ENCODE measurements at places on chromosomes 11 and 22.
A peak's percentile ranks its signal among the peaks of the same experiment; 100 is the strongest.

DNA sequence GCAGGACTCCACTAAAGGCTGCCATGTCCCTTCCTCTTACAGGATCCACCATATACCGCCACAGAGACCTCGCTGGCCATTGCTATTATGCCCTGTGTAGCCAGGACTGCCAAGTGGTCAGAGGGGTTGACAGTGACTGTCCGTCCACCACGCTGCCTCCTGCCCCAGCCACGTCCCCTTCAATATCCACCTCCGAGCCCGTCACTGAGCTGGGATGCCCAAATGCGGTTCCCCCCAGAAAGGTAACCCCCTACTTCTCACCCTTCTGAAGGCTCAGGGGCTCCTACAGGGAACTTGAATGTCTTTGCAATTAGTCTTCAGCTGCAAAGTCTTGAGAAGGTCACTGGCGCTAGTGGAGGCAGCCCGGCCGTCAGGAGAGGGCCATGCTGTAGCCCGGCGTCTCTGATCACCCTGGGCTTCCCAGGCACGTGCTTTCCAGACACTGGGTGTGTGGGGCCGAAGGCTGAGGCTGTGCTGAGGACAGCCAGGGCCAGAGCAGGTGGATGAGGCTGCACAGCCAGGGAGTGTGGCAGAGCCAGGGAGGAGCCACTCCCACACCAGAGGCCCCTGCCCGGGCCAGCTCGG lies 30.0 kb upstream of the MUC5B start:
- DNase-seq = no peak

DNA sequence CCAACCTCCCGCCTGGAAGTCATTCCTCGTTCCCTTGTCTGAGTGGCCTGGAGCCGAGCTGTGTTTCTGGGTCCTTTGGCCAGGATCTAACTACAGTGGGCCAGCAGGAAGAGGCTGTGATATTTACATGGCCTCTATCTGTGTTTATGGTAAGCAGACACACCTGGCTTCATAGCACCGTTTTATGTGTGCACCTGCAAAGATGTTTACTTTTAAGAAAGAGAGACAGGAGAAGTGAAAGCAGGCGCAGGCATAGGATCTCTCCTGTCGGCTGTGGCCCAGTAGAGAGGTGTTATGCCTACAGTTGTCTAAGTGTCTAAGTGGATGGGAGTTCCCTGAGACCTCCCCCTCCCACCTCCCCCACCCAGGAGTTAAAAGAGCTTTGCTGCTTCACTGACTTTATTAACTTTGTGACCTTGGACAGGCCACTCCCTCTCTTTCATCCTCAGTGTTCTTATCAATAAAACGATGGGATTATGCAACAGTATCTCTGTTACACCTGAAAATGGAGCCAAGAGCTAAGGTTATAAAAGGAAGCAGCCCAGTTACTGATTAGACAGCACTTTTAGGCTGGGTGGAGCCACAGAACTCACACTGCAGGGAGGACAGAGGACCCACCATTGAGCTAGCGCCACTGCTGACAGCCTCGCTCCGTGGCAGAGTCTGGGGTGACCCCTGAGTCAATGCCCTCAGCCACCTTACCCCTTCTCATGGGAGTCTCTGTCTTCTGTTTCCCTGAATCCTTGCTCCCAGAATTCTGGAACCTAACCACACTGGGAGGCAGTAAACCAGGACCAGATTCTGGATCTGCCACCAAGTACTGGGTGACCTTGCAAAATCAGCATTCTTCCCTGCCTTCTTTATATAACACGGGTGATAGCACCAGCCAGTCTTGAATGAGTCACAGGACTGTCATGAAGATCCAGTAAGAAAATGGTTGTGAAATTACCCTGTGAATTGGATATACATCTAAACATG lies 22.0 kb downstream of the ST14 start:
- no peak for DNase-seq

GRCh38 chr11:132137289-132137980 lies 767.0 kb downstream of the NTM start:
- no peak for DNase-seq

- no peak for DNase-seq
Observed at GRCh38 chr11:7480113-7480512, 5.2 kb upstream of the OLFML1 start.

DNA sequence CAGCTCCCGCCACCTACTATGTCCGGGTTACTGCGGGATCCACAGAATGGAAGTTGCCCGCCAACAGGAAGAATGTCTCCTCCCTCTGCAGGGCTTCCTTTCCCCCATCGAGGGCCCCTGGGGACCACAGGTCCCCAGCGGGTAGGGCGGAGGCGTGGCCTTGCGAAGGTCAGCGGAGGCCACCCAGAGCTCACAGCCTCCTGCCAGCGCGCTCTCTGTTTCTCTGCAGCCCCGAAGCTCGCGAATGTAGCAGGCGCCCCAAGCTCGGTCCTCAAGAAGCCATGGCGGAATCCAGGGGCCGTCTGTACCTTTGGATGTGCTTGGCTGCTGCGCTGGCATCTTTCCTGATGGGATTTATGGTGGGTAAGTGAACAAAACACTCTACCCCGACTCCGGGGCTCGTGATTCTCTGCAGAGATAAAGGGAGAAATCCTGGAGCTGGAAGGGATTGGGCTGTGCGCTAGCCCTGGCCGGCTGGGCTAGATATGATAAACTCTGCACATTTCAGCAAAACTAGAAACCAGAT lies at the start of gene NAALAD2:
Gene NAALAD2, plus strand, starts transcription at position 186 of the 526 bp plus-strand sequence. Its CDS starts 96 bp downstream, at position 282.
- no peak for DNase-seq

DNA sequence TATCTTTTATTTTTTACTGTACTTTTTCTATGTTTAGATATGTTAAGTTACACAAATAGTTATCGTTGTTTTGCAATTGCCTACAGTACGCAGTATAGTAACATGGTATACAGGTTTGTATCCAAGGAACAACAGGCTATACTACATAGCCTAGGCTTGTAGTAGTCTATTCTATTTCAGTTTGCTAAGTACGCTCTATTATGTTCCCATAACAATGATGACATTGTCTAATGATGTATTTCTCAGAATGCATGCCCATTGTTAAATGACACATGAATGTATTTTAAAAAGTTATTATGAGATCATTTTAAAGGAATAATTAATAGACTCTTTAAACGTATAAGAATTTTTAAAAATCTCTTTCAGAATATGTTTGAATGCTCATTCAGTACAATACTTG lies 696.7 kb upstream of the CCDC90B start:
- no peak for DNase-seq

- DNase-seq = peak; percentile 43
Observed at GRCh38 chr11:130651066-130651855, 202.8 kb downstream of the ADAMTS15 start.

DNA sequence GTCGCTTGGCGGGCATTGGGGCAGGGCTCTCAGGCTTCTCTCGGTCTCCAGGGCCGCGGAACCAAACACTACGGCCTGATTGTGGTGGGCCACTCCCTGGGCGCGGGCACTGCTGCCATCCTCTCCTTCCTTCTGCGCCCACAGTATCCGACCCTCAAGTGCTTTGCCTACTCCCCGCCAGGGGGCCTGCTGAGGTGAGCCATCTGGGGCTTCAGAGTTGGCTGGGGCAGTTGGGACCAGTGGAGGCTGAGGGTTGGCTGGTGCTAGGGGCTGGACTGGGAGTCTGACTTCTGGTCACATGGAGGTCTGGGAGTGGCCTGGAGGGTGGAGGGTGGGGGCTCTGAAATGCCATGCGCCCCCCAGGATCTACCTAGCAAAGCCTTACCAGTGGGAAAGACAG lies 15.3 kb upstream of the MYRF start:
- no peak for DNase-seq

DNA sequence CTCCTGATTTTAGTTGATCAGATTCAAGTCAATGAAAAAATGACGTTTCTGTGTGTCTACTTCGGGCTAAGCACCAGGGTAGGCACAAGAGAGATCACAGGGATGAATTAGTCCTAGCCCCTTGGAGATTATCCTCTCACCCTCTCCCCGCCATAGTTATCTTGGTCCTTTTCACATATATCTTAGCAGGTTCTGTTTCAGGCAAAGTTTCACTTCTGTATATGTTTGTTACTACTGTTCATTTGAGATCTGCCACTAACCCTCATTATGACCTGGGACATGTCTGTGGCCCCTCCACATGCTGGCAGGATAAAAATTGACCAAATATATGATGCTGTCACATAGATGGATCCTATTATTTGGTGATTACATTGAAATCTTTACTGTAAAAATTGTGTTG lies 186.1 kb downstream of the AASDHPPT start:
- DNase-seq = no peak

- DNase-seq = no peak
Observed at GRCh38 chr11:74720596-74721478, 10.4 kb downstream of the CHRDL2 start.

- DNase-seq = peak; percentile 10
Observed at GRCh38 chr11:6022956-6023355, 7.6 kb downstream of the OR56A1 start.

DNA sequence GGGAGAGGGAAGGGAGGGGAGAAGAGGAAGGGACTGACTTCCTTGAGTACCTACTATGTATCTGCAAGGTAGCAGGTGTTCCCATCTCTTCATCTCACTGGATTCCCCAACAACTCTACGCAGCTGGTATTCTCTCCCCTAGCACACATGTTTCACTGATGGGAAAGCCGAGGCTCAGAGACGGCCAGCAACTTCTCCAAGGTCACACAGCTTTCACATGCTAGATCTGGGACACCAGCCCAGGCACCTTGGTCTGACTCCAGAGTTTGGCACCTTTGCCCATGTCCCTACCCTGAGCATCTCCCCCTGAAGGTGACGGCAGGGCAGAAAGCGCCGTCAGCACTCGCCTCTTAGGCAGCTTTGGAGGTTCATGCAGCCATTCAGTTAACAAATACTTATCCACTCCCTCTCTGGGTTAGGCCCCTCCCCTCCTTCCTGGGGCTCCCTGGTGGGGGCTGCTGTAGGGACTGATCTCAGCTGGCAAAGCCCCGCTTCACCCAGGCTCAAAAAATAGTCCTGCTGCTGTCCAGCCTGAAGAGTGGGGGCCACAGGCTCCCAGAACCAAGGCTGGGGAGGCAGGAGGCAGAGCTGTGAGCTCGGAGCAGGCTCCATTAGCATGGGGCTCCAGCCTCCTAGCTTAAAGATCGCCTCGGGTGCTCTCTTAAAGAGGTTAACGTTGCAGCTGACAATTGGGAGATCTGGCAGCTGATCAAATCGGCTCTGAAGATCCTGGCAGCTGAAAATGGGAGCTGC lies 79.4 kb downstream of the IGLL1 start:
- no peak for DNase-seq

DNA sequence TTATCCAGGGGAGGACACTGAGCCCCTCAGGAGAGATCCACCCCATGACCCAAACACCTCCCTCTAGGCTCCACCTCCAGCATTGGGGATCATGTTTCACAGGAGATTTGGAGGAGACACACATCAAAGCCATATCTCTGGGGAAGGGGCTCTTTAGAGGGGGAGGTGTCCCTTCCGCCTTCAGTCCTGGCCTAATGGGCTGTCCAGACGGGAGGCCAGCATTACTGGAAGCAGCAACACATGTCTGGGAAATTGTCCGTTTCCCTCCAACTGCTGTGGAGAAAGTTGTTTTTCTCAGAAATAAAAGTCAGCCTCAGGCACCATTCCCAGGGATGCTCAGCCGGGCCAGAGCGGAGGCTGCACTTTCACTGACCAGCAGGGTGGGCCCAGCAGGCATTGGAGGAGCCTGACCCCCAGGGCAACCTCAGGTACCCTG lies 9.5 kb downstream of the CACNA1I start:
- no peak for DNase-seq

DNA sequence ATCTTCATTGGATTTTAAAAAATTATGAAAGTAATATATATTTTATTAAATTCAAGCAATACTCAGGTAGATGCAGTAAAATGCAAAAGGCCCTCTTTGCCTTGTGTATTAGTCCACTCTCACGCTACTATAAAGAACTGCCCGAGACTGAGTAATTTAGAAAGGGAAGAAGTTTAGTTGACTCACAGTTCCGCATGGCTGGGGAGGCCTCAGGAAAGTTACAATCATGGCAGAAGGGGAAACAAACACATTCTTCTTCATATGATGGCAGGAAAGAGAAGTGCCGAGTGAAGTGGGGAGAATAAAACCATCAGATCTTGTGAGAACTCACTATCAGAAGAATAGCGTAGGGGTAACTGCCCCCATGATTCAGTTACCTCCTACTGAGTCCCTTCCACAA lies 130.8 kb downstream of the HIPK3 start:
- no peak for DNase-seq

- no peak for DNase-seq
Observed at GRCh38 chr11:58632510-58632909, 10.0 kb downstream of the CNTF start.

DNA sequence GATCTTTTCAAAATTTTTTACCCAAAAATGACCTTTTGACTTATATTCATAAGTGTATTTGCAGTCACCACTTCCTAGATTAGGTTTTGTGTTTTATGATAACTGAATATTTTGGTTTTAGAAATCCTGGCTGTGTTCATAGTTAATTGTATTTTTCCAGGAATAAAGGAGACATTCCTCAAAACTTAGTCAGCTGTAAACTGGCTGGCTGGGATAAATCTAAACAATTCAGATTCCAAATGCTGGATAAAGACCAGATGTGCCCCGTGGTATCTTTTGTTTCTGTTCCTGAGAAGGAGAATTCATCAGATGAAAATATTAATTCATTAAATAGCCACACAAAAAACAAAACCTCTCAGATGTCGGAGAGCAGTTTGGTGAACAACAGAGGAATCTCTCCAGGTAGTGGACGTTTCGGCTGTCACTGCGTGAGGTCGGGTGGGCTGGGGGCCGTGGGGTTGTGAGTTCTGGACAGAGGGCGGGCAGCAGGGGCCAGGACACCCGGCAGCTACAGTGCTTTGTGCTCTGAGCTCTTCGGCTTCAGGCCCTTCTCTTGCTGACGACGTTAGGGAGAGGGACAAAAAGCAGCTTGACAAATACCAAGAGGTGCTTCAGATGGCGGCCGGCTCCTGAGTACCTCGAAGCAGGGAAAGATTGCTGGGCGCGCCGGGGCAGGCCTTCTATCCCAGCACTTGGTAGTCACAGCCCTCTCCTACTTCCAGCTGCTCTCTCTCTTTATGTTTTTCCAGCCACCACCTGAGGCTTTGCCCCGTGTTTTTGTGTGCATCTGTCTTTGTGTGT lies 24.6 kb downstream of the MOV10L1 start:
- DNase-seq = no peak

GRCh38 chr11:113161711-113162591 lies 152.4 kb upstream of the TTC12 start:
- DNase-seq = no peak

DNA sequence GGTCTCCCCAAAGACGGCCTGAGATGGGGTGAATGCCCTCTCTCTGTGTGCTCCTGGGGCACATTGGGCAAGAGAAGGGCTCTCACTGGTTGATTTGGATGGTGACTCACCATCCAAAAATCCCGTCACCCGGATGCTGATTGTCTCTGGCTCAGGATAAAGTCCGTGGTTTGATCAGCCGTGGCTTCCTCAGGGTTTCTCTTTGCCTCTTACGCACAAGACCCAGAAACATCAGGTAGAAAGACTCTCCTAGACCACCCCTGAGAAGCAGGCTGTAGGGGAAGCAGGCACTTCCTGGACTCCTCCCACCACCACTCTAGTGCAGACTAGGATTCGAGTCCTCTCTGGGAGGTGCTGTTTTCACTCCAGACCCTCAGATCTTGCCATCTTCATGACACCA lies 176.1 kb upstream of the NCAM1 start:
- DNase-seq = no peak

GRCh38 chr11:1532014-1532586 lies 40.0 kb downstream of the DUSP8 start:
- peak; percentile 92 for DNase-seq

- no peak for DNase-seq
Observed at GRCh38 chr11:92633820-92634219, 335.6 kb upstream of the MTNR1B start.

Measured in NCI-H1694 (cell line).